ENCODE measurements at places on chromosomes 3 and 15.

- no peak for DNase-seq
Measured at GRCh38 chr15:101504866-101505609, 15.5 kb upstream of the PCSK6 start.

GRCh38 chr3:126137490-126138130, 42.8 kb downstream of the ALDH1L1 start:
- no peak for DNase-seq

DNA sequence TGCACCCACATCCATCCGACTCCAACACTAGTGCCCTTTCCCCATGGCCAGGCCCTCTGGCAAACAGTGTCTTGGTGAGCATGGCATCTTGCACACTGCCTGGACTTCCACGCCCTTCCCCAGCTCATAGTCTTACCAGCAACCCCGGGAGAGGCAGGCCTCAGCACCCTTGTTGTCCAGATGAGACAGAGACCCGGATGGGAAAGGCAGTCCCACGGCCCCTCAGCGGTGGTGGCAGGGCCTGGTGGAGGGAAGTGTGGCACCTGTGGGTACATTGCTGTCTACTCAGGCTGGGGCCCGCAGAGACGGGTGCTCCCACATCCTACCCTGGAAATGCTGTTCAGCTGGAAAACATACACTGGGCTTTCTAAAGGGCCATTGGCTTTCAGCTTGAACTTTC, 28.4 kb downstream of the HDAC11 start:
- no peak for DNase-seq

DNA sequence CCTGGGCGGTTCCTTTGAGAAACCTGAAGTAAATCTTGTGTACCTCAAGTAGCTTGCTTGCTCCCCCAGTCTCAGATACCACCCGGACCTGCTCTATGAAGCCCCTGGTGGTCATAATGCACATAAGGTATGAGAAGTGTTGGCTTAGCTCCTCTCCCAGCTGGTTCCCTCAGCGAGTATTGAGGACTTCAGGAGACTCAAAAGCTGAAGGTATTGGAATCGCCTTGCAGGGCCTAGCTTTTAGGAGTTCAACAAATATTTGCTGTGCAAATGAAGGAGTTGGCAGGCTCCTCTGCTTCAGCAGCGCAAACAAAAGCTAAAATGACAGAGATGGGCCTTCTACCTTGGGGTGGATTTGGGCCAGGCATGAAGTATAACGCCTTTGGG, 1.7 kb downstream of the CMTM8 start:
- no peak for DNase-seq

- no peak for DNase-seq
Measured at GRCh38 chr3:14450506-14450905, 48.1 kb downstream of the SLC6A6 start.

- DNase-seq = no peak
Measured at GRCh38 chr15:76298986-76299385, 12.3 kb downstream of the ETFA start.

- no peak for DNase-seq
Measured at GRCh38 chr15:74381481-74381880, 14.0 kb upstream of the CYP11A1 start.

DNA sequence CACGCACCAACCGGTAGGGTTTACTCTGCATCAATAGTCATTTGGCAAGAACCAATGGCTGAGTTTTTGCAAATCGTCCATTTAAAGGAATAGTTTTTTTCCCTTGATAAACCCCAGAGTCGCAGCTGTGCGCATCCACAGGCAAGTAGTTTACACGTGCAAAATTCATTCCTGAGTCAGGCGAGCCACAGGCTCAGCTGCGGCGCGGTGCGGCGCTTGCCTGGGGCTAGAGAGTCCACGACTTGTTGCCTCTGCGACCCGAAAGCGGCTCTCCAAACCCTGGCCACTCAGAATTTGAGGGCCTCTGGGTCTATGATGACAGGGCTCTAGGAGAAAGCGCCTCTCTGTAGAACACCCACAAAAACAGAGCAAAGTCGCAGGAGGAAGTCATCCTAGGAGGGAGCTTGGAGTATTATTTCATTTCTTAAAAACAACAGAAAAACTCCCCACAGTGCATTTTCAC, 36.7 kb downstream of the ZIC4 start:
- no peak for DNase-seq

DNA sequence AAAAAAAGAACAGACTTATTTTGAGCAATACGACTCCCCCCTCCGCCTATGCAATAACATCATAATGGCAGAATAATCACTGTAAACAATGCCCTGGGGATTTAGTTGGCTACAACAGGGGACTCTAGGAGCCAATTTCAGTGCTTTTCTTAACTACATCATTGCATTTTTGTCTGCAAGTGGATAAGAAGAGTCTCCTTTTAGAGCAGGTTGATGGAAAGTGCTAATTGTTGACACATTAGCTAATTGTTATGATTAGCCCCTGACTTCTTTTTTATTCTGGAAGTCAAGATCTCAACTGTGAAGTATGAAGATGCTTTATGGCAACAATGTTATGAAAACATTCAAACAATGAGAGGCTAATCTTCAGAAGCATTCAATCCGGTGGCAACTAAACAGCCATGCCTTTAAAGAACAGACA, 121.2 kb downstream of the MECOM start:
- DNase-seq = no peak

- no peak for DNase-seq
Measured at GRCh38 chr15:98504998-98505397, 143.3 kb upstream of the IGF1R start.

DNA sequence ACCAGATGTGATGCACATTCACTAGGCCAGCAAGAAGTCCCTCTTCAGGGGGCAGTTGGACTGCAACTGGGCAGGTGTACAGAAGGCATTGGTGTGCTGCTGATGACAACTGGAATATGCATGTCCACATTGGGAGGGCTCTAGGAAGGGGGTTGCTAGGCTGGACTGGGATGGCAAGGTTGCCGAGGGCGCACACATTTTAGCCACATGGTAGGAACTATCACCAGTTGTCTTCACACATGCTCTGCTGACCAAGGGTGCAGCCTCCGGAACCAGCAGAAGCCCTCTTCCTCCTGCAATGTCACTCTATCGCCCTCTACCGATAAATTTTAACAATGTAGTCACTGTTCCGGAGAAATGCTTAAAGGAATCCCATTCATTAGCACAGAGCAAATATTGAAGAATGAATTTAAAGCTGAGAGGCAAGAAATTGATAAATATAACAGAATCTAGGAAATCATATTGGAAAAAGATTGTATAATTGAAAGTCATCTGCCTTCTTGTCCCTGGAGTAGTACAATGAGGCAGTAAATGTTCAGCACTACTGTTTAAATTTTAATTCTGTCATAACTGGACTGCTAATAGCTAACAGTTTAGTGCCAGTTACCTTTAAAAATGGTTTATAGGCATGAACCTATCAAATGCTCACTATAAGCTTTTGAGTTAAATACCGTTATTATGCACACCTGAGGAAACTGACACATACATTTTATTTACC, 22.6 kb upstream of the LYSMD4 start:
- DNase-seq = no peak

GRCh38 chr3:13710251-13710650, 161.3 kb downstream of the FBLN2 start:
- no peak for DNase-seq

DNA sequence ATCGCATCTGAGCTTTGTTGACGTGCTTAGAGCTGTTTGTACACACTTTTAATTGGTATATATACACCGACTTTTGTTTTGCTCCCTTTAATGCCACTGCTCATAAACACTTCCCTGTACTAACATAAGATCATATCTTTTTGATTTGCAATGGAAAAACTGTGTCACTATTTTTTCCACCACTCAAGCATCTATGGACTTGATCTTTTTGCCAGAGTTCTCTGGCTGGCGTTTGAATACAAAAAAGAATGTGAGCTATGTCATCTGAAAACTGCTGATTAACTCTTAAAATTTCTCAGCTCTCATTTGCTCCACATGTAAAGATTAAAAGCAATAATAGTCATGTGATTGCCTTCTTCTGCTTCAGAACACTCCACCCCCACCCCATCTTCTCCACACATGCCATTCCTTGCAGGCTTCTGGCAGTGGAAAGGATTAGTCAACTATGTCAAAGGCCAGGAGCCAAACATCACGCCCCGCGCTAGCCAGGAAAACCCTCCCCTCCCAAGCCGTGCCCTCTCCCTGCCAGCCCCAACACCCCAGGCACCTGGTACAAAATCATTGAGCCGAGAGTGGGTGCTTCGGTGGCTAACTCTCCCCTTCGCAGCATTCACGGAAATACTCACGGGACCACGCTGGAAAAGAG, 123.4 kb upstream of the MEF2A start:
- DNase-seq = no peak

DNA sequence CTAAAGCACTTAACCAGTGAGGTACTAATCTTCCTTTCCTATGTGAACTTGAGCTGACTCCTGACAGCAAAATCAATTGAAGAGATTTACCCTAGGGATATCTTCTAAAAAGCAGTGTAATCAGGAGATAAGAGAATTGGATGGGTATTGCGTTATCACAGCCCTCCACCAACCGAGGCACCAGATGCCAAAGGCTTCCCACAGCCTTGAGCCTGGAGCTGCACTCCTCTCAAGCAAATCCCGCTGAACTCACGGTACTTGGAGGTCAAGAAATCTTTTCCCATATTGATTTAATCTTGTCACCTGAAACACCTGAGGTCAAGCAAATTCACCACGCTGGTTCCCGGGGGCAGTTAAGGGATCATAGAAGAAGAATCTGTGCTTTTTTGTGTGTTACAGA, 346.8 kb downstream of the TBL1XR1 start:
- DNase-seq = no peak

DNA sequence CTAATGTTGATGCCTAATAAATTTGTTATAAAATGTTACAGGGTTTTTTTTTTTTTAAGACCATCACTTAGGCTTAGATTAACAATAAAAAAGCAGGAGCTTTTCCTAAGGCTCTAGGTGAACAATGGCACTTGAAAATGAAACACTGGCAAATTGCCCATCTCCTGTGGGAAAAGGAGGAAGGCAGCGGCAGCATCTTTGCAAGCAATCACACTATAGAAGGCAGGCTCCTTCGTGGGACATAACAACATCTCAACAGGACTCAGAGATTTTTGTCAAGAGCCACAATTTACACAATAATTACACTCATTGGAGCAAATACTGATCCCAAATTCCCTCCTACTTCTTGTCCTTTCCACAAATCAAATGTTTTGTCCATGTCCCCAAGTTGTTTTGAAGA, 646.7 kb downstream of the ROBO2 start:
- no peak for DNase-seq

DNA sequence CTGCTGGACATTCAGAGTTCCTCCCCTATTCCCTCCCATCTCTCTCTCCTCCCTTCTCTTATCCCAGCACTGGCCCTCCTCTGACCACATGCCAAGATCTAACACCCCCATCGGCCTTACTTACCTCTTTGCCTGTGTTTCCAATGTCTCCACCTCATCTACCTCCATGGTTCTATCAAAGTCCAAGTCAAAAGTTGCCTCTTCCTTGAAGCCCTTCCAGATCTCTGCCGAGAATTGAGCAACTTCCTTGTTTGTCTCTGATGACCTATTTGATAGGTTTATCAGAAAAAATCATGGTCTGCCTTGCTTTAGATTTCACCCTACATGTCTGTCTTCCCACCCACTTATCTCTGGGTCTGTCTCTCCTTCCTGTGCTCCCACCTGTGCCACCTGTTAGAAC, 69.7 kb upstream of the ITGA11 start:
- DNase-seq = no peak

DNA sequence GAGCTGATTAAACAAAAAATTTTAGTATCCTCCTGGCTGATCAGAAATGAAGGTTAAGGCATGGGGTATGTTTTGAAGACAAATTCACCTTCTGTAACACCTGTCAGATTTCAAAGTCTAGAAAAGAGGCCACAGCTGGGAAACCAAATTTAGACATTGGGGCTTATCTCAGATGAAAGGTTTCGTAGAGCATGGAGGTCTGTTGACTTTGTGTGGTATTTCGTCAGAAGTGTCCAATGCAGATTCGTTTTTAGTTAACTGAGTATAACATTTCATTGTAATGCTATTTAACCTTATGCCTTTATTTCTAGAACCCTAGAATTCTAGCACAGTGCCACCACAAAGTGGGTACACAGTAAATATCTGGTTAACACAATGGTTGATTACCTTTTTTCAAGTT, 61.7 kb downstream of the FNDC3B start:
- DNase-seq = no peak

DNA sequence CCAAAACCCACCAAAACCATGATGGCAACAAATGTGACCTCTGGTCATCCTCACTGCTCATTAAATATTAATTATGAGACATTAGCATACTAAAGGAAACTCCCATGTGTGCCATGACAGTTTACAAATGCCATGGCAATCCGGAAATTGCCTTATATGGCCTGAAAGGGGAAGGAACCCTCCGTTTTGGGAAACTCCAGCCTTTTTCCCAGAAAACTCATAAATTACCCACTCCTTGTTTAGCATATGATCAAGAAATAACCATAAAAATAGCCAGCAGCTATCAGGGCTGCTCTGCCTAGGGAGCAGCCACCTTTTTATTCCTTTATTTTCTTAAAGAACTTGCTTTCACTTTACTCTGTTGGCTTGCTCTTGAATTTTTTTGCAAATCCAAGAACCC, 992.7 kb downstream of the NTRK3 start:
- no peak for DNase-seq

- DNase-seq = no peak
Measured at GRCh38 chr15:50219820-50220219, 37.8 kb downstream of the SLC27A2 start.
